CD4-positive, alpha-beta T cell treated with Interleukin-1 beta for 1 hour (primary cell): ENCODE measurements at places on chromosomes 11 and 22.

DNA sequence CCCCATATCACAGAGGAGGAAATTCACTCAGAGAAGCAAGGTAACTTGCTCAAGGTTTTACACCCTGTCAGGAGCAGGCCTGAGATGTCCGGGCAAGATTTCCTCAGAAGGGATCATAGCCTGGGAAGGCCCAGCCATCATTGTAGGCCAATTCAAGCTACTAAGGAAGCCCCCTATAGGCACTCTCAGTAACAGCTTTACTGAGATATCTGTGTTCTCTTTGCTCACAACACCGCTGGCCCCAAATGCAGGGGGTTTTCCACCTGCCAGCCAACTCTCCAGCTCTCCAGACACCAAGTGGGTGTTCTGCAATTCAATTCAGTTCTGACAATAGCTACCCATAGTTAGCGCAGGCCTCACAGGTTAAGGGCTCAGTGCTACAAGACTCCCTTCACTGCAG is 84.0 kb downstream of the SLC36A4 start:
- no peak for DNase-seq

DNA sequence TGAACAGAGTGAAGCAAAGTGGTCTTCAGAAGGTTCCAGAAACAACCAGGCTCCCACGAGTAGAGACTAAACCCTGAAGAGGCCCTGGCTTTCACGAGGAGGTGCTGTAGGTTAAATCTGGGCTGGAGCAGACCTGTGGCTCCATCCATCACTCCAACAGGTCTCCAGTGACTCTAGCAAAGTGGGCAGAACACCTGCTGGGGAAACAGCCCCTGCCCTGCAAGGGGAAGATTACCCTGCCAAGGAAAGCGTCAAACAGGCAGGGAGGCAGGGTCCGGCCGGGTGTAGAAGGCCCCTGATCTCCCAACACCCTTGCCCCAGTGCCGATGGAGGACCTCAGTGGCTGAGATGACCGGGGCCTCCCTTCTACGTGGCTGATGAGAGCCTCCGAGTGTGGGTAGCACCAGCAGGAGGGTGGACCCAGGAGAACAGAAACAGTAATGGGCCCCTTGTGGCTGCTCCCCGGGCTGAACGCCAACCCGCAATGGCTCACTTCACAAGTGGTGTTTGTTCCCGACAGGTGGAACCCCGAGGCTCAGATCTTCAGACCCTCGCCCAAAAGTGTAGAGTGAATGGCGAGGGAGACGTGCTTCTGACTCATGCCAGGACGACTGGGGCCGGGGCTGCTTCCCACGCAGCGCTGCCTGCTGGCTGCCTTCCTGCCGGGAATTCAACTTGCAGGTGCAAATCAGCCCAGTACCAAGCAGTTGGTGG is 112.0 kb downstream of the SHANK2 start:
- no peak for DNase-seq

- DNase-seq: no peak
These were observed 530.6 kb downstream of the MN1 start for GRCh38 chr22:27270818-27271510.

DNA sequence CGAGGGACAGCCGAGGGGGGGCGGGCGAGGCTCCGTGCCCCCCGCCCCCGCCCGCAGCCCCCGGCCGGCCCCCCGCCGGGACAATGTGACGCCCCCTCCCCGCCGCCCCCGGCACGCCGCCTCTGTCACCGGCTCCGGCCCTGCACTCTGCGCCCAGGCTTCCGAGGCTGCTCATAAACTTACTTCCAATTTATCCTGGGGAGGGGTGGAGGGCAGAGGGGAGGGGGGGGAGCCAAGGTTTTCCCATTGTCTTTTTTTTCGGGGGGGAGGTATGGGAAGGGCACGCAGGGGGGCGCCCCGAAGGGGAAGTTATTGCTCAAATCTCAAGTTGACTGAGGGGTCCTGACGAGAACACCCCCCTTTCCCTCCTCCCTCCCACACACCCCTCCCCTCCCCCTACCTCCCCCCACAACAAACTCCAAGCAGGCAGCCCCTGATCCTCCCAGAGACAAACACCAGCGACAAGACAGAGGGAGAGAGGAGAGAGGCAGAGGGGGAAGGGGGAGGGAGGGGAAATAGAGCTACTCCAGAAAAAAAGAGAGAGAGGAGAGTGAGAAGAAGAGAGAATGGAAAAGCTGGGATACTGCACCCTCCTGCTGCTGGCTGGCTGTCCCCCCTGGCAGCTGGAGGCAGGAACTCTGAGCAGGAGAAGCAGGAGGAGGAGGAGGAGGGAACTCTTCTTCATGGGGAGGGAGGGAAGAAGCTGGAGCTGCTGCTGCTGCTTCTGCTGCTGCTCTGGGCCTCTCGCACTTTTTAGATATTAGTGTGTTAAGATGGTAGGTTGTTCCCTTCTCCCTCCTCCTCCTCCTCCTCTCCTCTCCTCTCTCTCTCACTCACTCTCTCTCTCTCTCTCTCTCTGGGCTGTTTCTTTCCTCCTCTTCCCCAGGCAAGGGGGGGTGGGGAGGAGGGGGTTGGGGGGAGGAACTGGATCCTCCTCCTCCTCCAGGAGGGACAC is 631 bp downstream of the PHF21A start:
- DNase-seq: peak; percentile 13

- DNase-seq: no peak
These were observed 29.3 kb downstream of the RPUSD4 start for GRCh38 chr11:126181939-126182730.

- no peak for DNase-seq
These were observed 10.9 kb downstream of the KMT5B start for GRCh38 chr11:68202165-68202564.

DNA sequence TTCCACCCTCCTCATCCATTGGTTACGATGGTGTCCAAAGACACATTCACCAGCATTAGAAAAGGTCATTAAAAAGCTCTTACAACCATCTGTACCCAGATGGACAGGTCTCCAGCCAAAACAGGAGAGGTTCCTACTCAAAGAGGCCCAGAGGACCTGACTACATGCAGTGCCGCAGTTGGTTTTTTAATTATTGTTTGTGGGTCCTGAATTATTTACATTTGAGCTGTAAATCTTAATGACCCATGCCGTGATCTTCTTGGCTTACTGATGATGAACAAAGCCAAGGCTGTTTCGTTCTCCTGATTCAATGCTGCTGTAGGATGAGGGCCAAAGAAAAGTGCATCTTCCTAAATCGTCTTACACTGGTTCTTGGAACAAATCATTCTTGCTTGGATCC is 83.7 kb downstream of the CADM1 start:
- no peak for DNase-seq

DNA sequence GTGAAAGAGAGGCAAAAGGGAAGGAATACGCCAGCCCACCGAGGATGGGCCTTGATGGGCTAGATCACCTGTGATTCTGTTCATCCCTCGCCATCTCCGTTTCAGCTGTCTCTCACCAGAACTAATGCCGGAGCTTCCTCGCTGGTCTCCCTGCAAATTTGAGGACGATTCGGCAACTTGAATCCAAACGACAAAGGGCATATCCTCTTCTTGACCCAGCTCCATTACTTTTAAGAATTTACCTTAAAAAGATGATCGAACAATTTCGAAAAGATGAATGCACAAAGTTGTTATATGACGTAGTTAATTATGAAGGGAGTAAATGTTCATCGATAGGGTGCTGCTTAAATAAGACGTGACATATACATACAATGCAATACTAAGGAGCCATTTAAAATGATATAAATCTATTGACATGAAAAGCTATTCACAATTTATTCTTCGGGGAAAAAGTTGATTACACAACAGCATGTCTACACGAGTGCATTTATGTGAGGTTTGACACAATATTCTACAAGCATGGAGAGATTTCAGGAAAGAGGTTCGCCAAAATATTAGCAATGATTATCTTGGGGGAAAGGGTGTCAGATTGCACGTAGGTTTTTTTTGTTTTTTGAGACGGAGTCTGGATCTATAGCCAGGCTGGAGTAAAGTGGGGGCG is 937 bp upstream of the FAM168A start:
- DNase-seq: no peak

DNA sequence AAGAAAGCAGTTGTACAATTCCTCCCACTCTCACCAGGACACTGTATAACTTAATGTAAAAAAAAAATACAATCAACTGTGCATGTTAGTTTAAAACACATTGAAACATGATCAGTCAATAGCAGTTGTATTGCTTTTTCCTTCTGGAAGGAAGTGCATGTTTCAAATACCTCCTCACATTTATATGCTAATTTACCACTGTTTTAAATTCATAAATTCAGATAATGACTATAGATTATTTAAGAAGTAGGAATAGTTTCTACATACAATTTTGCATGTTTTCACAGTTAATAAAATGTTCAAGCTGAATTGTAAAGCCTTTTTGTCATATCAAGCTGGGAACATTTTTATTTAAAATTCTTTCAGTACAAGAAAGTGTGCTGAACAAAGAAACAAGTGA is 3.3 kb downstream of the GRIA4 start:
- no peak for DNase-seq

DNA sequence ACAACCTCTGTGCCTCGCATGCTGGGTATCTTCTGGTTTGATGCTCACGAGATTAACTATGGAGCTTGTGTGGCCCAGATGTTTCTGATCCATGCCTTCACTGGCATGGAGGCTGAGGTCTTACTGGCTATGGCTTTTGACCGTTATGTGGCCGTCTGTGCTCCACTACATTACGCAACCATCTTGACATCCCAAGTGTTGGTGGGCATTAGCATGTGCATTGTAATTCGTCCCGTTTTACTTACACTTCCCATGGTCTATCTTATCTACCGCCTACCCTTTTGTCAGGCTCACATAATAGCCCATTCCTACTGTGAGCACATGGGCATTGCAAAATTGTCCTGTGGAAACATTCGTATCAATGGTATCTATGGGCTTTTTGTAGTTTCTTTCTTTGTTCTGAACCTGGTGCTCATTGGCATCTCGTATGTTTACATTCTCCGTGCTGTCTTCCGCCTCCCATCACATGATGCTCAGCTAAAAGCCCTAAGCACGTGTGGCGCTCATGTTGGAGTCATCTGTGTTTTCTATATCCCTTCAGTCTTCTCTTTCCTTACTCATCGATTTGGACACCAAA is 516 bp downstream of the OR52J3 start:
- DNase-seq: no peak

DNA sequence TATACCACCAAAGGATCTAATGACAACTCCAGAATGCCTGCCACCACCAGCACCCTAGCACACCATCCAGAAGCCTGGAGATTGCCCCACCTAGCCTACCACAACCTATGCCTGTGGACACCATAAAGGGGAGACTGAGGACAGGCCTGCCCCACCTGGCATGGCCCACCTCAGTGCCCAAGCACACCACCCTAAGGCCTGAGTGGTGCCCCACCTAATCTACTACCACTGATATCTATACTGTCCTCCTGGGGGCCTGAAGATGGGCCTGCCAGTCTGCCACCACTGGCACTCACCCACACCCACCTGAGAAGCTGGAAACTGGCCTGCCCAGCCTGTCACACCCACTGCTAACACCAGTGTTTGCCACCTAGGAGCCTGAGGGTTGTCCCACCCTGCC is 31.8 kb downstream of the SAA4 start:
- no peak for DNase-seq

DNA sequence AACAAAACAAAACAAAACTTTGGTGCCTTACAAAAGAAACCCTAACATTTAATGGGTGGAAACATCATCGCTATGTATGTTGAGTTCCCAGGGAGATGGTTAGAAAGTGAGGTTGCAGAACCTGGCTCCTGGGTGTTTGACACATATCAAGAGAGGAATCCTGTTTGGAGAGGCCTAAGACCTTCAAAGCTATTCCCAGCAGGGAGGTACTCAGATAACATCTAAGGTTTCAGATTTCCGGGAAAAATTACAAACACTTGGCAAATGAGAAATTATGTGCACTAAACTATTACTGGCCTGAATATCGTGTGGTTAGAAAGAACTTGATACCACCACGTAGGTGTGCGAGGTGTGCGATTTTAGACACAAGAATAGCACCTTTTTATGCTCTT is 18.5 kb downstream of the TRIM5 start:
- no peak for DNase-seq

GRCh38 chr22:45240104-45240809 is 437 bp downstream of the KIAA0930 start:
- DNase-seq: no peak

DNA sequence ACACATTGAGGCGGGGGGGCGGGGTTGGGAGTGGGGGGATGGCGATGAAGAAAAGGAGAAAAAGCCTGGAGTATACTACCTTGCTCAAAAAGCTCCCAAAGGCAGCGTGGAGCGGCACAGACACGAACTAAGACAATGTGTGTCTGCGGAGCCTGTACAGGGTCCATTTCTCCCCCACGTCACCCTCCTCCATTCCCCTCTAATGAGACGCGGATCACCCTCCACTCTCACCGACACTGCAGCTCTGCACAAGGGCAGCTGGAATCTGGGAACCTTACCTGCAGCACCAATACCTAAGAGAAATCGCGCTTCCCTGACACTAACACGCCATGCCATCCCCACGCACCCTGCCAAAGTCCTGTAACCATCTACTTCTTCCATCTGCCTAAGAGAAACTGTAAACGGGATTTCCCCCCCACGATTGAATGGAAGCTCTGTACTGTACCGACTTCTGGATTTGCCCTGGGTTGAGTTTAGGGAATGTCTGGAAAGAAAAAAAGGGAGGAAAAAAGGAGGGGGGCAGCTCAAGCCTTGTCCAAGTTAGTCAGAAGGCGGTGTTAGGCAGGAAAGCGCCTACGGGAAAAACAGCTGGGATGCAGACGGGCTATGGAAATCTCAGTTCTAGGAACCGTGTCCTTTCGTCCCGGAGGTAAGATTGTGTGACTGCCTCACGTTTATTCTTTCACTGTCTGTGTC is 125.7 kb upstream of the C11orf58 start:
- DNase-seq: no peak

GRCh38 chr11:10488121-10488933 is 33.3 kb downstream of the AMPD3 start:
- no peak for DNase-seq

DNA sequence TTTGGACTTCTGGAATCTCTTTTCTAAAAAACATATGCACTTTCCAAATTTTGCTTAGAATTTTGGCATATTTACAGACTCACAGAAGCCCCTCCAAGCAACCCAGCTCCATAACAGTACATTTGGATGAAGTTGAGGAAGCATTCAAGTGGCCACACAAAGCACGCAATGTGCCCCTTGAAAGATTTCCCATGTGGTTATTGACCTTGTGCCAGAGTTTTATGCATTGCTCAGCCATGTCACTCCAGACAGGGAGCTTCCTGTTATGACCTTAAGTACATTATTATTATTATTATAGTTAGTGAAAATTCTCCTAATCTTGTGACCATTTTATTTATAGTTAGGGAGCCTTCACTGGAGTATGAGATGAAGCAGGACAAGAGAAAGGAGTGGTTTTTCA is 35.0 kb upstream of the BDNF start:
- DNase-seq: no peak

DNA sequence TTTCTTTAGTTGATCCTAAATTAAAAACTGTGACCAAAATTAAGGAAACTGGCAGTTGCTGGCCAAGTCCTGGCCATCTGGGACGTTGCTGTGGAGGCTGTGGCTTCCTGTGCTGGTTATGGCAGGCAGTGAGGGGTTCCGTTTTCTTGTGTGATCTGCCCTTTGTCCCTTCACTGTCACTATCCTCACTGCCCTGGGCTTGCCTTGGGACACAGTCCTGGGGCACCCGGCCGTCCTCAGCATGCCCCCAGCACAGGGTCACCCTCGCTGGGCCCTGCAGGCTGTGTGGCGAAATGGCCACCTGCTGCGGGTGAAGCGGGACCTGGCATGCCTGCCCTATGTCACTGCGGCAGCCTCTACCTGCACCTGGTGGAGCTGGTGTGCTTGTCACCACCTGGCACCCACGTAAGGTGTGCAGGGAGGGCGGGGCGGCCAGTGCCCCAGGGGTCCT is 52.5 kb upstream of the SLC22A12 start:
- no peak for DNase-seq

- peak; percentile 97 for DNase-seq
These were observed 6.7 kb downstream of the CENPM start for GRCh38 chr22:41939981-41940831.

- no peak for DNase-seq
These were observed 140.5 kb downstream of the CTTN start for GRCh38 chr11:70538641-70539359.
